AG09309 (cell line): ENCODE measurements at places on chromosomes 12 and 14.
A peak's percentile ranks its signal among the peaks of the same experiment; 100 is the strongest.

DNA sequence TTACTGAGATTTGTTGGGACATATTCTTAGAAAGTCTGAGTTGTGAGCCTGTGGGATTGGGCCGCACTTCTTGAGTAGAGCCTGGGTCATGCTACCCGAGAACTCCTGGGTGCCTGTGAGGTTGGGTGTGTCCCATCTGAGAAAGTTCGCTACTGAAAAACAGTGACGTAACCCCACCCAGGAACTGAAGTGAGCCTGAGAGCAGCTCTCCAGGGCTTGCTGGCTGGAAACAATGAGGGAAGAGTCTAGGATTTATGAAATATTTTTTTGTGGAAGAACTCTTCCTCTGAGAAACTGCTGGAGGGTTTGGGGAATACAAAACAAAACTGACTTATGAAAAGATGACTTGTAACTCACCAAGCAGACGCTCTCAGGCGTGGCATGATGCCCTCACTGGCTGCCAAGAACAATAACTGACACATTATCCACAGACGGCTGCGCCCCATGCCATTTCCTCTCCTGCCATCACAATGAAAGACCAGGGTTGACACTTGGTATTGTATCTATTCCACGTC lies 69.2 kb downstream of the RASSF3 start:
- no peak for DNase-seq

DNA sequence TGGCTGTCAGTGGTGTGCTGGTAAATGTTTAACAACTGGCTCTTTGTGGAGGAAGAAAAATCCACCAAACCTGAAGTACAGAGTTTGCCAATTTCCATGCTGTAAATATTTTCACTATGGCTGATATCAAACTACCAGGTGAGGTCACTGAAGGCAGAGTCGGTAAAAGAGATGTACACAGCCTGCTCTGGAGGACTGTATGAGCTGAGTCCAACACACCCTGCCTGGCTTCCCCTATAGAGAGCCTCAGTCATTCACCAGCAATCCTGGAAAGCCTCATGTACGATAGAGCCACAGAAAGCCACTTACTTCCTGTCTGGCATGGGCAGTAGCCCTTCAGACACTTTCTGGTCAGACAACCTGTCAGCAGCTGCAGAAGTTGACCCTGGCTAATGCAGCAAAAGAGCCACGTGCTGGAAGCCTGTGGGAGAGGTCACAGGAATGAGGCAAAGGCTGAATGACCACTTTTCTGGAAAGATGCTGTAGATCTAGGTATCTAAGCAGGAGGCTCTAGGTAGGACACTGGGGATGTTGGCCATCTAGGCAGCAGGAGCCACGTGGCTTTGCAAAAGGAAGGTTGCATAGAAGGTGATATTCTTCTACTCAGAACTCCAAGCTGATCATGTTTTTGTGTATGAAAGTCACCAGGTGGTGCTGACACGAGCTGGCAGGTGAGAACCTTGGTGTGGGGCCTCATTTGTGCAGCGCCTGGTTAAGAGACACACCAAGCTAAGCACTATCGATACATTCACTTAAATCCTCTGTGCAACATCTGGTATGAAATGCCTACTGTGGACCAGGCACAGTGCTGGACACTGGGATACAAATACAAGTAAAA lies 553.9 kb downstream of the VRK1 start:
- no peak for DNase-seq

DNA sequence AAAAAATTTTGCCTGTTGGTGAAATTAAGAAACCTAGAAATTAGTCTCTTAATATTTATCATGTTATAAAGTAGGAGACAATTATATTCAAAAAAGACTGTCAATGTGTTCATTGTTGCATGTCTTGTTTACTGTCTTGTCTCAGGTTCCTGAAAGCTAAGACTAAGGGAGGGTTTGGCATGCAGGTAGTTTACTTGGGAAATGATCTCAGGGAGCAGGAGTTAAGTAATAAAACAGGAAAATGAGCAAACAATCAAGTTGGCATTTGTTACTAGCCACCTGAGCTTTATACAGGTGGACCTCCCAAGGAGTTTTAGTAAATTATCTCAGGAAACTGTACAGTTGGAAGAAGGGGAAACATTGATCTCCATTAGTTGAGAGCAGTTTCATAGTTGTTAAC lies 188.0 kb upstream of the MDGA2 start:
- DNase-seq = no peak

DNA sequence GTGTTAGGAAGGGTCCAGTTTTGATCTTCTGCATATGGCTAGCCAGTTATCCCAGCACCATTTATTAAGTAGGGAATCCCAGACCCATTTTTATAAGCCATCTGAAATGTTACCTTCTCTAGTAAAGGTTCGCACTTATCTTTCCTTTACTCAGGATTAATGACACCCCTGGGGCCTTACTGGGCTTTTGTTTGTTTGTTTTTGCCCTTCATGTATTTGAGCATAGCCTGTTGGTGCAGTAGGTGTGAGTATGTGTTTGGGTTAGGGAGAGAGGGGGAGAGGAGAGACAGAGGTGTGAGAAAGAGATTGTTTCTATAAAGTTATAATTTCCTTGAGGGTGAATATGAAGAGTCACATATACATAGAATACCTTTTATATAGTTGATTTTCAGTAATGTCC lies 96.9 kb downstream of the AKAP6 start:
- no peak for DNase-seq

- peak; percentile 63 for DNase-seq
Observed at GRCh38 chr12:67765776-67766766, 117.5 kb downstream of the DYRK2 start.
